ENCODE measurements at places on chromosomes 6 and 20.
A peak's percentile ranks its signal among the peaks of the same experiment; 100 is the strongest.

DNA sequence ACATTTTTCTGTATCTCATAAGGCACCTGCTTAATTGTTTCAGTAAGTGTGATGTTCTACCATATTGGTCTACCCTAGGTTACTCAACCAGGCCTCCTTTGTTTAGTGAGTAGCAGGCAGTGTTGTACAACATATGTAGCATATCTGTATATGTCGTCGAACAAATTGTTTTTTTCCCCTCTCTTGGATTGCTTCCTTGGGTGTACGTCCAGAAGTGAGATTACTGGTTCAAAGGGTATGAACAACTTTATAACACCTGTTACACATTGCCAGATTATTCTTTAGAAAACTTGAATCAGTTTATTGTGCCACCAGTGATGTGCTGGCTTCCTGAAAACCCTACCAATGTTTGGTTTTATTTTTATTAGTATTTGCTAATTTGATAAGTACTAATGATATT lies 14.7 kb downstream of the SLC16A10 start:
- DNase-seq, result no peak

DNA sequence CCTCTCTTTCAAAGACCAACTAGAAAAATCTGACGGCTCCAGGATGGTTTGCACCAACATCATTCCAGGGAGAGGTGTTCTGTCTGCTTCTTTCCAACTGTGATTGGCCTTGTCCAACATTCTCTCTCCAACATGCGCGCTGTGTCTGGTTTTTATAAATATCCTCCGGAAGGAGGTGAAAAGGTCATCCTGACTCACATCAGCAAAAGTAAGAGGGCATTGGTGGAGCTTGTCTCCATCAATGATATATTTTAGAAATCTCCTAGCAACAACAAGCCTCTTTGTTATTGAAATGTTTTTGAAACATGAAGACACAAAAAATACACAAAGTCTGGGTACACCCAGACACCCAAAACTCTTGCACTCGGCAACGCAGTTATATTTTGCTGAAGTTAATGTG lies 475.3 kb upstream of the JARID2 start:
- DNase-seq, result no peak

GRCh38 chr20:19958928-19959327 lies 58.2 kb upstream of the NAA20 start:
- DNase-seq, result no peak

DNA sequence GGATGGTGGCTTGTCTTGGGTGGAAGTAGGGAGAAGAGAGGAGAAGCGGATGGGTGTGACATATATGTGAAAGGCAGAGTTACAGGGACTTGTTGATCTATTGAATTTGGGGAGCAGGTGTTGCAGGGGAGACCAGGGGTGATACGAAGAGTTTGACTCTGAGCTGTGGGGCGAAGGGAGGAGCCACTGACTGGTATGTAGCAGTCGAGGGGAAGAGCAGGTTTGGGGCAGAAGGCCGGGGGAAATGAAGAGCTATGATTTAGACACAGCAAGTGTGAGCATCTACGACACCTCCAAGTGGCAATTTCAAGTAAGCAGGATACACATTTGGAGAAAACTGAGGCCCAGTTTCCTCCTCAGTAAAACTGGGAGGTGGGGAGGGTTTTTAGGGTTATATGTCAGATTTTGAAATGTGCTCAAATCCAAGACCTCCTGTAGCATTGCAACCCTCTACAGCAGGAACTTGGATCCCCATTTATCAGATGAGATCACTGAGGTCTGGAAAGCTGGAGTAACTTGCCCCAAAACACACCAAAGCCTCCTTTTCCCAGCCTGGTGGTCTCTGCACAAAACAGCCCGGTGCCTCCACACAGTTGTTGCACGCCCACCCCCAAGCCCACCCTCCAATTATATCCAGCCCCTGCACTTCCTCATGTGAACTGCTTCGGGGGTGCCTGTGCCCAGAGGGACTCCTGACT lies 137.8 kb downstream of the PREX1 start:
- DNase-seq, result no peak

DNA sequence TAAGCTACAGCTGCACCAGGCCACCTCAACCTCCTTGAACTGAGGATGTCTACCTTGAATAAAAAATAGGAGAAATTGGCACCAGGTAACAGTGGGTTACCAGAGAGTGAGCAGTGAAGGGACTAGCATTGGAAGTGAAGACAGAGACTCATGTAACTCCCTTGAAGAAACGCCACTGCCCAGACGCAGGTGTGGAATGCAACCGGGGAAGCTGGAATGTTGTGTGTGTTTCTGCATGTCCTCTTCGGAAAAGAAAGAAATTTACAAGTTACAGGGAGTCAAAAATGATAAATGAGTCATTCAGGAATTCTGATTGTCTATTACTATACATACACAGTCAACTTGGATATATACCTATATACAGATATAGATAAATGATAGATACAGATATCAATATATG lies 514.7 kb upstream of the AGPAT4 start:
- peak; percentile 1 for DNase-seq

DNA sequence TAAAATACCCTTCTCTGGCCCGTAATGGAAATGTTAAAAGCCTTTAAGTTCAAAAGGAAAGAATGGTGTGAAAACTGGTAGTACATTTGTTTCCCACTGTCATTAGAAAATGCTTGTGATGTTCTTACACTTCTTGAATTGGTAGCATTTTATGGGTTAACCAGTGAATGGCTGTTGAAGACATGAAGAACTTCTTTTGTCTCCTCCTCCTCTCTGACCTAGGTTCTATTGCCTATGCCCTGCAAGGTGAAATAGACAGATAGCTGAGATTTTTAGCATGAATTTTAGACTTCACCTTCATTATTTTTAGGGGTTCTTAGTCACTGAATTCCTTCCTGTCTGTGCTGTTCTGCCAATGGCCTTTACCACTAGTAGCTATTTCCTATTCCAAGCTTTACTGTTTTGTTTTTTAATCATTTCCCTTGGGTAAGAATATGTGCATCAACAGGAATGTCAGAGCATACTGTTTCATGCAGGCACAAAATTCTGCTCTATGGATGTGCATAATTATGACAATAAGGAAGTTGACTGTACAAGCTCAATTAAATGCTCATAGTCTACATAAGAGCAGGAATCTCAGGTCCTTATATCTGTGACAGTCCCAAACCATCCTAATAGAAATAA lies 4.9 kb downstream of the TNFAIP3 start:
- DNase-seq, result peak; percentile 55
